CD8-positive, alpha-beta memory T cell (primary cell): ENCODE measurements at places on chromosomes 7 and 10. TPM values are rescaled to one million over a fixed set of nuclear protein-coding genes. Genes with fewer than 3 reads are reported as not detected.

- H3K36me3 ChIP-seq, result no peaks in the 10 kb centered on the region
- H3K27ac ChIP-seq, result no peak overlapping the region
- H3K27me3 ChIP-seq, result no peaks in the 10 kb centered on the region
- H3K4me1 ChIP-seq, result no peaks in the 10 kb centered on the region
- DNase-seq, result no peak
- H3K4me3 ChIP-seq, result no peak overlapping the region
Measured at GRCh38 chr10:94936721-94937120, 1.7 kb upstream of the CYP2C9 start.

DNA sequence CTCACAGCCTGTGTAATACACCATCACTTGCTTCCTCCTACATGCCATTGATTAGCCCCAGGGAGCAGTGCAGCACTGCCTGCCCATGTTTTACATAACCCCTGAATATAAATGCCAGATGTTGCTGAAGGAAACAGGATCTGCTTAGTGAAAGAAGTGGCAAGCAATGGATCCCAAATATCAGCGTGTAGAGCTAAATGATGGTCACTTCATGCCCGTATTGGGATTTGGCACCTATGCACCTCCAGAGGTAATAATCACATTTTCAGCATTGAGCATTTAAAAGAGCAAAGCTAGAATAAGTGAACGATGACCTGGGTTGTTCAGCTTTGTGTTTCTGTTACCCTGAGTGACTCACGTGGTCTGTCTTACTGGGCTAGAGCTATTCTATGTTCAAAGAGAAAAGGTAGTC, at the start of gene AKR1C4:
TSS of gene AKR1C4 (plus strand) at position 136 of the 412 bp plus-strand sequence. CDS start at position 167, 31 bp downstream.
- no peak within 1 kb of the TSS for H3K27ac ChIP-seq
- no peaks in the 10 kb centered on the region for H3K27me3 ChIP-seq
- no peaks in the 10 kb centered on the region for H3K36me3 ChIP-seq
- no peak within 1 kb of the TSS for H3K4me3 ChIP-seq
- H3K4me1 ChIP-seq, result no peaks in the 10 kb centered on the region

GRCh38 chr10:13485623-13486022, 43.2 kb downstream of the BEND7 start:
- no peaks in the 10 kb centered on the region for H3K36me3 ChIP-seq
- no peak for DNase-seq
- no peak overlapping the region for H3K27ac ChIP-seq

Gene MTG1
- 53.9 TPM for total RNA-seq

GRCh38 chr10:77080361-77081027, 557.1 kb downstream of the KCNMA1 start:
- no peaks in the 10 kb centered on the region for H3K36me3 ChIP-seq
- H3K27me3 ChIP-seq, result no peaks in the 10 kb centered on the region
- DNase-seq, result no peak

Gene PSTK
- 5.8 TPM for total RNA-seq

- H3K27me3 ChIP-seq, result no peaks in the 10 kb centered on the region
- H3K36me3 ChIP-seq, result no peaks in the 10 kb centered on the region
- peak overlapping the region; percentile 52 for H3K27ac ChIP-seq
Measured at GRCh38 chr10:6409971-6410643, 170.0 kb downstream of the PRKCQ start.

Gene CLDN4
- total RNA-seq, result 0.15 TPM

- no peak for DNase-seq
- H3K27me3 ChIP-seq, result no peaks in the 10 kb centered on the region
- no peak overlapping the region for H3K4me3 ChIP-seq
- peaks cover 70% of the 10 kb centered on the region for H3K36me3 ChIP-seq
- H3K4me1 ChIP-seq, result peaks cover 16% of the 10 kb centered on the region
Measured at GRCh38 chr7:100093054-100093453, 4.3 kb downstream of the COPS6 start.

DNA sequence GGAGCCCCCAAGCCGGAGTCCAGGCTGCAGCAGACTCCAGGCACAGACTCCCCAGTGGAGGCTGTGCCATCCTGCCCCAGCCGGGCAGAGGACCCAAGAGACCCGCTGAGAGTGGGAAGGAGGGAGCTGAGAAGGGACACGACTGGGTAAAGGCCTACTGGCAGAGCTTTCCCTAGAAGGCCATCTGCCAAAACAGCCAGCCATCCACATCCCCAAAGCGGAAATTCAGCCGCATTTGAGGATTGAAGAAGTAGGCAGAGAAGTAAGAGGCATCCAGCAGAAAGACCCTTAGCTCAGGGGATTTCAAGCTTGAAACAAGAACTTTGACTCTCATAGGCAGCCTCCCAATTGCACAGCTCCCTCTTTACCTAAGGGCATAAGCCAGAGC, 857 bp downstream of the CPXM2 start:
- H3K27me3 ChIP-seq, result no peaks in the 10 kb centered on the region
- no peaks in the 10 kb centered on the region for H3K4me1 ChIP-seq
- no peak for DNase-seq
- H3K27ac ChIP-seq, result no peak overlapping the region
- H3K4me3 ChIP-seq, result no peak overlapping the region

- no peaks in the 10 kb centered on the region for H3K36me3 ChIP-seq
- no peaks in the 10 kb centered on the region for H3K4me1 ChIP-seq
- no peak overlapping the region for H3K4me3 ChIP-seq
- no peak overlapping the region for H3K27ac ChIP-seq
- DNase-seq, result no peak
Measured at GRCh38 chr7:34364130-34364529, 293.9 kb upstream of the NPSR1 start.

DNA sequence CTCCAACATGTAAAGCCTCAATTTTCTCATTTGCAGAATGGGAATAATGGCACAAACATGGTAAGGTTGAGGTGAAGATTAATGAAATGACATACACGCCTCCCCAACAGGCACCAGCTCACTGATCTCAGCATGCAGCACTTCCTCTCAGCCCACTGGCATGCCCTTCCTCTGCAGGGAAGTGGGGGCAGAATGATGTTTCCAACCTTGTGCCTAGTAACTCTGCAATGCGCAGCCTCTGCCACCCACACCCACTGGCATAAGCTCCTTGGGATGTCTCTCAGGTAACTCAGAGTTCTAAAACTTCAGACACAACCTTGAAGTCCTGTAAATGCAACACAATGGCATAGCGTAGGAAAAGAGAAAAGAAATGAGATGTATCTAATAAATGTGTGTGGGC, 540.7 kb downstream of the HTR7 start:
- H3K4me1 ChIP-seq, result no peaks in the 10 kb centered on the region
- H3K4me3 ChIP-seq, result no peak overlapping the region
- no peaks in the 10 kb centered on the region for H3K27me3 ChIP-seq
- no peak for DNase-seq
- no peaks in the 10 kb centered on the region for H3K36me3 ChIP-seq

DNA sequence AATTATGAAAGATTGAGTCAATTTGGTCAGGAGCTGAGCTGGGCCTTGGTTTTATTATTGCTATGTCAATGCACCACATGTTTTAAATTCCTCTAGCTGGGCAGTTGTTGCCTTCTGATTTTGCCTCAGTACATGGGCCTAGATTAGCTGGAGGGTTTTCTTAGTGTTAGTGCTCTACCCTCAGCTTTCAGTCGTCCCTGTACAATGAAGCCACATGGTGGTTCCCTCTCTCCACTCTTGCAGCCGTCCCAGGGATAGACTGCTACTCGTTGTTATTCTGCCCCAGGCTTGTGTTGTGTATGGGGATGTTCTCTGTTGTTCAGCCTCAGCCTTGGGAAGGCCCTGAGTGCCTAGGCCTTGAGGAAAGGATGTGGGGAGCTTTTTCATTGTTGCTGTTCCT, 37.0 kb downstream of the NHLRC2 start:
- no peaks in the 10 kb centered on the region for H3K36me3 ChIP-seq
- no peak for DNase-seq
- H3K27me3 ChIP-seq, result no peaks in the 10 kb centered on the region
- H3K27ac ChIP-seq, result no peak overlapping the region

GRCh38 chr10:76917071-76917470, 720.5 kb downstream of the KCNMA1 start:
- H3K27me3 ChIP-seq, result no peaks in the 10 kb centered on the region
- no peak overlapping the region for H3K27ac ChIP-seq
- no peak overlapping the region for H3K4me3 ChIP-seq

Gene PBLD
- 1.7 TPM for total RNA-seq

DNA sequence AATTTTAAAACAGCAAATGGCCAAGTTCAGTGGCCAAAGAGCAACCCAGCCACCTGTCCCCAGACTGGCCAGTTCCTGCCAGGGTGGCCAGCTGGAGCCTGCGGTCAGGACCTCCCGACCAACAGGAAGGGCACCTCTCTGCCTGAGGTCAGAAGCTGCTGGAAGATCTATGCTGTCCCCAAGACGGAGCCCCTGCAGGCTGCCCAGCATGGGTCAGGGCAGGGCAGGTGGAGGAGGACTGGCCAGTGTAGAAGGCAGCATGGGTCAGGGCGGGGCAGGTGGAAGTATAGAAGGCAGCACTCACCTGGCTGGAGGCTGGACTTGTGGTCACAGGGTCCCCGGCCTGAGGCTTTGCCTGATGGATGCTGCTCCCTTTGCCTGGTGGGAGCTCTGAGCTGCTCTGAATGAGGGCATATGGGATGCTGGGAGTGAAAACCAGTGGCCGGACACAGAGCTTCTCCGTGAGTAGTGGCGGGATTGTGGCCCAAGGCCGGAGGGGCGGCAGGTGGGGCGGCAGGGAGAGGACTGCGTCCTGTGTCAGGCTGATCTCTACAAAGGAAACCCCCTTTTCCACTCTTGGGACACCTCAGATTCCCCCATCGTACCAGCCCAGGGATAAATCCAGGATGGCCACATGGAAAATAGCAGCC, 229.2 kb downstream of the TCERG1L start:
- DNase-seq, result no peak
- peaks cover 28% of the 10 kb centered on the region for H3K4me1 ChIP-seq
- no peaks in the 10 kb centered on the region for H3K36me3 ChIP-seq
- no peak overlapping the region for H3K4me3 ChIP-seq

GRCh38 chr7:18566829-18567228, 71.3 kb downstream of the HDAC9 start:
- no peak overlapping the region for H3K4me3 ChIP-seq
- no peaks in the 10 kb centered on the region for H3K27me3 ChIP-seq
- no peak overlapping the region for H3K27ac ChIP-seq
- H3K36me3 ChIP-seq, result no peaks in the 10 kb centered on the region
- DNase-seq, result no peak

Gene PTN
- total RNA-seq, result not detected

DNA sequence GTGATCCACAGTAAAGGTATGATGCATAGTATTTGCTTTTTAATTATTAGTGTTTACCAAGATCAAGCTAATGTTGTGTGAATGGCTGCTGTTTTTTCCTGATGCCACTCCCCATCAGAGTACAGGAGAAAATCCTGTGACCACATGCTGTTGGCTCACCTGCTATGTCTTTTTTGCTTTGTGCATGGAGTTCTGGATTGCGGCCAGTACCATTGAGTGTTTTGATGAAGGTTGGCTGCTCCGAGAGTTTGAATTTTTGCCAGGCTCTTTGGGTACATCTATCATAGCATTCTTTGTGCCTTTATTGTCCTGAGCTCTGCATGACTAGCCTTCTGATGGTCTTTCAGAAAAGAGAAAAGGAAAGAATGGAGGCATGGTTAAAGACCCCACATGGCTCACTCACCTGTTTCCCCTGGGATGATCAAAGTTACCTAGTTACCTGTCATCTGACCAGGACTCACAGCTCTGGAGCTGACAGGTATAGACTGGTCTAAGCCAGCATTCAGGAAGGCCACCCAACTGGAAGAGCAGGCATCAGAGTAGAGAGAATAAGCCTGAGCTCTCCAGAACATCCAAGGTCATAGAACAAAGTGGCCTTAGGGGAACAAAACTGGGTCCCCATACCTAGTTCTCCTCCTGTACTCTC, 11.8 kb upstream of the SGPL1 start:
- DNase-seq, result no peak
- H3K27me3 ChIP-seq, result no peaks in the 10 kb centered on the region
- H3K36me3 ChIP-seq, result no peaks in the 10 kb centered on the region
- no peak overlapping the region for H3K4me3 ChIP-seq
- H3K27ac ChIP-seq, result no peak overlapping the region
- no peaks in the 10 kb centered on the region for H3K4me1 ChIP-seq

DNA sequence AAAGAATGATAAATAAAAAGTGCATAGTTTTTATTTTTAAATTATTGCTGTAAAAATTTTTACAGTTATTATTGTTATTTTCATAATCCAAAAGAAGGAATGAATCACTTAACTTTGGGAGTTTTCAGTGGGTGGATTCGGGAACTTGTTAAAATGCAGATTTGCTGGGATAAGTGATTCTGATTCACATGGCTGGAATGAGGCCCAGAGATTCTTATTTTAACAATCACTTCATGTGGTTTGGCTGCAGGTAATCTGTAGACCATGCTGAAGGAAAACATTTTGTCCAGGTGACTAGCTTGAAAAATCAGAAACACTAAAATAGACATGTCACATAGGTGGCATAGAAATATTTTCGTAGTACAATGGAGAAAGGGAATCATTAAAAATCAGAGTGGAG, 13.9 kb downstream of the CROT start:
- no peaks in the 10 kb centered on the region for H3K36me3 ChIP-seq
- no peaks in the 10 kb centered on the region for H3K27me3 ChIP-seq
- no peak overlapping the region for H3K27ac ChIP-seq

DNA sequence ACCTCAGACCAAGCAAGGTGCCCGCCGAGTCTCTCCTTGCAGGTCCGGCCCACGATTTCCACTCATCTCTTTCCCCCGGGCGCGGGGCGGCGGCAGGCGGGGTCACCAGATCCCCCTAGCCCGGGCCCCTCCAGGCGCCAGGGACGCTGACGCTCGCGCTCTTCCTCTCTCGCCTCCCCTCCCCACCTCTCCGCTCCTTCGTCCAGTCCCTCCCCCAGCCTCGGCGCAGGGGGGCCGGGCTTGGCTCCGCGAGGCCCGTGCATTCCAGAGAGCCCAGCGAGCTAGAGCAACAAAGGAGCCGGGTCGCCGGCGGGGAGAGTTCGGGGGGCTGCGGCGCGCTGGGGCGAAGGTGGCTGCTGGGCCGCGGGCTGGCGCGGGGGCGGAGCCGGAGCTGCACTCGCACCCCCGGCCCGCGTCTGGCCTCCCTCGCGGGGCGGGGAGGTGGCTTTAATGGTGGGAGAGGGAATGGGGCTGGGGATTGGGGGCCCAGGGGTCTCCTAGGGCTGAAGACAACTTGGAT, at the start of gene SMO:
TSS of gene SMO (plus strand) at position 262 of the 520 bp plus-strand sequence. CDS start 519 bp downstream, outside the sequence.
- H3K36me3 ChIP-seq, result no peaks in the 10 kb centered on the region
- no peak within 1 kb of the TSS for H3K4me3 ChIP-seq
- no peak within 1 kb of the TSS for H3K27ac ChIP-seq
- peaks cover 40% of the 10 kb centered on the region for H3K27me3 ChIP-seq
- no peak for DNase-seq
